ENCODE measurements at places on chromosomes 4 and X. TPM values are rescaled to one million over a fixed set of nuclear protein-coding genes. Genes with fewer than 3 reads are reported as not detected.
A peak's percentile ranks its signal among the peaks of the same experiment; 100 is the strongest.

GRCh38 chrX:37959212-37960021, 46.9 kb upstream of the SYTL5 start:
- H3K27me3 ChIP-seq: no peaks in the 10 kb centered on the region
- no peaks in the 10 kb centered on the region for H3K36me3 ChIP-seq
- H3K27ac ChIP-seq: no peak overlapping the region
- no peaks in the 10 kb centered on the region for H3K4me1 ChIP-seq

DNA sequence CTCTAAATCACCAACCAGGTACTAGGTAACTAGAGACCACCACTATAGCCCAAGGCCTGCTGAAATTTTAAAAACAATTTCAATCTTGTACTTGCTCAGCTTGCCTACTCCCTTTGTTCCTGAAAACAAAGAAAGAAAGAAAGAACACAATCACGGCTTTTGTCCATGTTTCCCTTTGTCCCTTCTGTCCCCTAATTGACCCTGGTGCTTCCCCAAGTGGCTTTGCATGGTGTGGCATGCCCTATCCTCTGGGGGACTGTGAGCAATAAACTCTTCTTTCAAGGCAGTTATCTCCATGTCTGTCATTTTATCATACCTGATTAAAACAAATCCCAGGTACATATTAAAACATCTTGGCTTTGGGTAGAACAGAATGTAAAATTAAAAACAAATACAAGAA, 94.8 kb downstream of the ARSJ start:
- DNase-seq: no peak
- H3K36me3 ChIP-seq: no peaks in the 10 kb centered on the region
- H3K4me3 ChIP-seq: no peak overlapping the region
- H3K4me1 ChIP-seq: no peaks in the 10 kb centered on the region
- H3K27ac ChIP-seq: no peak overlapping the region

DNA sequence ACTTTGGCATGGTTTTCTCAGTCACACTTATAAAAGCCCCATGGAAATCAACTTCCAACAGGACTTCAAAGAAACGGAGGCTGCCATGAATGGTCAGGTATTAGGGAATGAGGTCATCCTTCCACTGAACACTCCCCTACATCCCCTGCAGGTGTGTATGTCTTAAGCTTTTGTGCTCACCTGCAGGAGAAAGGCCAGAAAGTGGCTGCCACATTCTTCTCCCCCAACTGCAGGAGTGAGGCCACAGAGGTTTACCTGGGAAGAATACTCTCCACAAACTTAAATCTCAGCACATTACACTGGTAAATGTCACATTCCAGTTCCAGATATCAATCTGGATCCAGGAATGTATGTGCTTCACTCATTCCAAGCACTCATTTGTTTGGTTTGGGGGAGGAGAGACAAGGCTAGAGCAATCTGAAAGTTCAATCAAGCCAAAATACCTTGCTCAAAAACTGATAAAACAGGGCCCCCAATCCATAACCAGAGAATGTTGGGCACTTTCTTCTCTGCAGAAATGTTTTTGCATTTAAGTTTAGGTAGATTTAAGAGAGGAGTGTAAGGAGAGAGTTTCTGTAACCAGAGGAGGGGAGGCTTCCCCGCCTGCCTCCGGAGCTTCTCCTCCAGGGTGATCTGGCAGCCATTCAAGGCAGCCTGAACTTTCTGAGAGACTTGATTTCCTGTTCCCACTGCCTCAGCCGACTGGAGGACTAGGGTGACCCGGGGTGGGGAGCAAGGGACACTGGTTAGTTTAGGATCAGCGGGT, 15.4 kb downstream of the FAM9C start:
- no peak overlapping the region for H3K4me3 ChIP-seq
- DNase-seq: peak; percentile 68
- no peaks in the 10 kb centered on the region for H3K36me3 ChIP-seq
- no peaks in the 10 kb centered on the region for H3K4me1 ChIP-seq

DNA sequence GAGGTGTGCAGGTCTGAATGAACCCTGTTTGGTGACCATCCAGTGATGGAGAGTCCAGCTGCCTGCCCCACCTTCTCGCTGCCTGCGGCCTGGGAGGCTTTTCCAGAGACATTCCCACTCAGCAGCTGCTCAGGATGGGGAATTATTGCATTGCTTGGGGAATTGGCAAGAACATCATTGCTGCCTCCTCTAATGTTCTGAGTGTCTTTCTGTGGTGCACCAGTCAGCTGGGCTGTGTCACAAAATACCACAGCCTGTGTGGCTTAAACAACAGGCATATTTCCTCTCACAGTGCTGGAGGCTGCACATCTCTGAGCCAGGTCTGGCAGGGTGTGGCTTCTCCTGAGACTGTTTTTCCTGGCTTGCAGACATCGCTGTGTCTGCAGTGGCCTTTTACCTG, 86.8 kb upstream of the AFAP1 start:
- H3K36me3 ChIP-seq: no peaks in the 10 kb centered on the region
- no peak overlapping the region for H3K4me3 ChIP-seq
- DNase-seq: no peak
- no peaks in the 10 kb centered on the region for H3K4me1 ChIP-seq
- no peaks in the 10 kb centered on the region for H3K27me3 ChIP-seq

DNA sequence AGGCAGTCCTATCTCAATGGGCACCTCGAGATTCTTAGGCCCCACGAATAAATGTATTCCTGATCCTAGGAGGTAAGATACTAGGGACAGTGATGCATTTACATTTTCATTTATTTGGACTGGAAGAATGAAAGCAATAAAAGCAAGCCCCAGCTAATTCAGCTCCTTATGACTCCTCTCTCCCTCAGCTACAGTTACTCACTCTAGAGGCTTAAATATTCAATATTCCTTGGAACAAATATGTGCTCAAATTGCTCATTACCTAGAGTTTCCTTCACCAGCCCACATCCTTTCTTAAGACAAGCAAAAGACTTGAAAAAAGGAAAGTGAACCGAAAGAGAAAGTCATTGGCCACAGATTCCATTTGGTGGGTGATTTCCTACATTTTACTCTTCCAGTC, 13.9 kb downstream of the PAGE2 start:
- no peak overlapping the region for H3K4me3 ChIP-seq
- H3K27ac ChIP-seq: no peak overlapping the region
- DNase-seq: no peak
- no peaks in the 10 kb centered on the region for H3K4me1 ChIP-seq
- no peaks in the 10 kb centered on the region for H3K27me3 ChIP-seq

- H3K4me3 ChIP-seq: no peak overlapping the region
- H3K27me3 ChIP-seq: no peaks in the 10 kb centered on the region
- H3K36me3 ChIP-seq: no peaks in the 10 kb centered on the region
- no peaks in the 10 kb centered on the region for H3K4me1 ChIP-seq
- H3K27ac ChIP-seq: no peak overlapping the region
- DNase-seq: no peak
Observed at GRCh38 chrX:24796204-24796603, 102.5 kb downstream of the POLA1 start.

PPP2R2C gene
- 0.05 TPM for total RNA-seq

All from colonic mucosa (tissue), 4 donors.